ENCODE measurements at places on chromosomes 2 and 18.
A peak's percentile ranks its signal among the peaks of the same experiment; 100 is the strongest.

GRCh38 chr2:27209621-27210401 is 2.0 kb upstream of the ATRAID start:
- DNase-seq = no peak

- DNase-seq = no peak
Observed at GRCh38 chr18:44450226-44450625, 230.5 kb upstream of the SETBP1 start.

GRCh38 chr2:218980735-218981389 is 4.1 kb downstream of the FEV start:
- DNase-seq = no peak

DNA sequence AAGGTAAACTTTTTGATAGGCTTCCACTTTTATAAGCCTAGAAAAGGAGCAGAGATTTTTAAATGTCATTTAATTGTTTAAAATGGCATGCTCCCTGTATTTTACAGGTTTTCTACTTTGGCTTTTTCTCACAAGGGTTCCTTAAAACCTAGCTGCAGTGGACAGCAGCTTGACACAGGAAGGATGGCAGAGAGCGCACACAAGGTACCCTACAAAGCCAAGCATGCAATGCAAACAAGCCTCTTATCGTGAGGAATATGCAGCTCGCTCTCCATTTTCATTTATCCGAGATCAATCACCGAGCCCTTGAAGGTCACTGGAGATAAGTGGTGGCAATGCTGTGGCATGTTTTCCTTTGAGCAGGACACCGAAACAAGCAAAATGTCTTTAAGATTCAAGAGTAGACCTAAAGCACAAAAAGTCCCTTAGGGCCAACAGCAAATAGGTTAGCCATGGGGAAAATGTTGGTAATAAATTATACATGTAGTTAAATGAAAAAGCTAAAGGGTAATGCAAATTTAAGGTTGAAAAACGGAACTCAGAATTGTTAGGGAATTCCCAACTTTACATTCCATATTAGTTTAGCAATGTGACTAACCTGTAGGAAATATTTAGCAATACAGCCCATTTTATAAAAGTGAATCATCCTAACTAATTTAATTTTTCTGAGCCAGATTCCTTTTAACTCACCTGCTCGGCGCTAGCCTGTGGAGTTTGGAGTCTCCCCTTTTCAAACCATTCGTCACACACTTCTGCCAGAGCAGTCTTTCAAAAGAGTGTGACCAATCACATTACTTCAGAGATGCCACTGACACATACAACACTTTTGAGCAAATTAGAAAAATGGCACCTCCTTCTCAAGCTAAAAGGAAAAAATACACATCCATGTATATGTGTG is 337.9 kb upstream of the PKDCC start:
- no peak for DNase-seq

DNA sequence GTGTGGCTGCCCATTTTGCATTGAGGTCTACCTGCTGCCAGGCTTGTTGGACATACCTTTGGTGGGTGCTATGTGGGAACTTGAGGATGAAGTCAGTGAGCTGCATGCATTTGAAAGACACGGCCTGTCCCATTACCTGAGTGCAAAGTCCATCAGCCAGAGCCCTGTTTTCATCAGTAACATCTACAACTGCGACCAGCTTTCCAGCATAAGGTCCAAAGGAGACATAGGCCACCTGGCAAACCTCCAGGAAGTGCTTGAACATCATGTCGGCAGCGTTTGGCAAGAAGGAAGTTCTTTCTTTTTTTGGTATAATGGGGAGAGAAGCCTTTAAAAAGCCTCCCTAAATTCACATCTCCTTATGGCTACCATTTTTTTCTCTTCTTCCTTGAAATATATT is 143.1 kb downstream of the FAM161A start:
- DNase-seq = no peak

DNA sequence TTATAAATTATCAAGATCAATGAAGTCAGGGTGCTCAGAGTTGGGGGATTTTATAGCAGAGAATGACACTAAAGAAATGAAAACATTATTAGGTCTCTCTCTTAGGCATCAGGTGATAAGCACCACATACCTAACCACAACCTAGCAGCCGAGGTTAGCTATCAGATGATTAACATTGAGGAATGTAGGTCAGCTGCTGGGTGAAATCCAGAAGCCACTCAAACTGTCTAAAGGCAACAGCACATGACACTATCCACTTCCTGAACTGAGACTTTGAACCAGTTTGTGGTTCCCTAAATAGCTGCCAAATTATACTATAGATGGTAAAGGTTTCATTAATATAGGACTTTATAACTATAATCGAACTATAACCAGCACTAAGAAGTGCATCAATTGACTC is 4.7 kb downstream of the EPG5 start:
- DNase-seq = no peak

- no peak for DNase-seq
Observed at GRCh38 chr2:130852521-130853115, 15.9 kb downstream of the ARHGEF4 start.

GRCh38 chr2:74573747-74574562 is 19.4 kb downstream of the DOK1 start:
- no peak for DNase-seq

DNA sequence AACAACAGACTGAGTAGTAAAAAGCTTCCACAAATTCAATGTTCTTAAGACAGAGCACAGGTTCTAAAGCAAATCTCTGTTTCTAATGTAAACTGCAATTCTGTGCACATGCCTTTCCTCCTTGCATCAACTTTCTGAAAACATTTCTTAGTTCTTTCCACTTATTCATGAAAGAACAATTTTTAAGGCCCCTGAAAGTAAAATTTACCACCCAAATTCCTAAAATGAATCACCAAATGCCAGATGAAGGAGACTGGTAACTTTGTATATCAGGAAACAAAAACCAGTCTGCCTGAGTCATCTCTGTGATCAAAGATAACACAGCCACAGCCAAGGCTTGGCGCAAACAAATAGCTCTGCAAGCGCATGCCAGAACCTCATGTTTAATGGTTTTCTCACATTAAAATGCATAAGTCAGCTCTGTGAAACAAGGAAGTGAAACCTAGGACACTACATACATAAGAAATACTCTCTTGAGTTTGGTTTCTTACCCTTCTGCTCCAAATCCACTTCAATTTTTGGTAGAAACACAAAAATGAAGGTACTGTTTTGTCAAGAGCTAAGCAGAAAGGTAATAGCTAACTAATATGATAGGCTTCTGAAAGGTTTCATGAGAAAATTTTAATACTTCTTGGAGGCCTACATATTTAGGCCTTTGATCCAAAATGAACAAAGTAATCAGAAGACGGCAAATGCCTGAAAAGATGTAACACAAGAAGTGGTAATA is 169.4 kb downstream of the THADA start:
- no peak for DNase-seq

DNA sequence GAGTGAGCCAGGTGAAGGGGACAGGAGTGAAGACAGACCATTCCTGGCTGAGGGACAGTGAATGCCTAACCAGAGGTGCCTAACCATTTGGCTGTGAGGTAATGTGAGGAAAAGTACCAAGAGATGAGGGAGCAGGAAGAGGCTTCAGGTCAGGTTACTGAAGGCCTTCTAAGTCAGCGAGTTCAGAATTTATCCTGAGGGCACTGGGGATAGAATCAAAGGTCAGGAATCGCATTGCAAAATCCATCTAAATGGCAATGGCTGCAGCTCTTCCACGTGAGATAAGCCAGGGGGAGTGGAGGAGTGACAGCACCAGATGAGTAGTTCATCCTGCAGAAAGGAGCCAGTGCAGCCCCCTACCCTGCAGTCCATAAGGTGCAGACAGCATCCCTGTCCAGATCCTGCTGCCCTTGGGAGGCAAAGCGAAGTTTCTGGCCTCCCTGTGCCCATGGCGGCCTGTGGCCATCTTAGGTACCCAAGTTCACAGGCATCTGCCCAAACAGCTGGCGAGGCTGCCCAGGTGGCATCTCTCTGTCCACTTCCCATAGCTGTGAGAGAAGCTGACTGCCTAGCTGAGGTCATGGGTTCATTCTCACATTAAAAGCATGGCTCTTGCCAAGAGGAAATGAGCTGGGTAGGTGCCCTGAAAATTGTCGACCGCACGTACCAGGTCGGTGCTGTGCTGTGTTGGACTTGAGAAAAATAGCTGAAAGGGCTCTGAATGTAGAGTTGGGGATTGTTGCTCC is 49.5 kb downstream of the CYP27C1 start:
- no peak for DNase-seq

DNA sequence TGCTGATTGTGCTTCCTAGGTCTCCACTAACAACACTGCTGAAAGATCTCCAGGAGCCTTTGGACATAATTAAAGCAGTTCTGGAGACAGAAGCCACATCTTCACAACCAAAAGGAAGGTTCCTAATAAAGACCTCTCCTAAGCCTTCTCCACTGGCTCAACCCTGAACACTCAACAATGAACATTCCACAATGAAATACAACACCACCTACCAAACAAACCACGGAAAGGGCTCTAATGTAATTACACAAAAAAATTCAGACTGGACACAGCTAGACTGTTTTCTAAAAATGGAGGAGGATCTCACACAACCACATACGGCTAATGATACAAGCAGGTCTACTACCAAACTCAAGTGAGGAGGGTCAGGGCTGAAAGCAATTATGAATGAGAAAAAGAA is 43.6 kb downstream of the NOL10 start:
- DNase-seq = no peak

DNA sequence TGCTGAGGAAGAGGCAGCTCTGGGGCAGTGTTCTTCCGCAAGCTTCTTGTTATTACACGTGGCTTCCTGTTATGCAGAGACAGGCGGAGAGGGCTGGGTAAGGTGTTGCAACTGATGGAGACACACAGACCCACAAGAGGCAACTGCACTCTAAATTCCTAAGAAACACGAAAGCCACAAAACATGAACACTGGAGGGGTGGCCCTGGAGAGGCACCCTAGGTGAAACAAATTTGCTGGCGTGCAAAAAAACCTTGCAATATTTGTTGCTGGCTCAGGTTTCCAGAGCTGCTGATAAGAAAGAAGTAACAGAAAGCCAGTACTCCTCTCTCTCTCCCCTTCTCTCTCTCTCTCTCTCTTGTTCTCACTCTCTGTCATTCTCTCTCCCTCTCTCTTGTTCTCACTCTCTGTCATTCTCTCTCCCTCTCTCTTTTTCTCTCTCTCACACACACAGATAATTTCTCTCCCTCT is 31.8 kb downstream of the ARHGAP25 start:
- DNase-seq = peak; percentile 76

GRCh38 chr2:186755066-186755465 is 61.2 kb downstream of the FAM171B start:
- DNase-seq = no peak

DNA sequence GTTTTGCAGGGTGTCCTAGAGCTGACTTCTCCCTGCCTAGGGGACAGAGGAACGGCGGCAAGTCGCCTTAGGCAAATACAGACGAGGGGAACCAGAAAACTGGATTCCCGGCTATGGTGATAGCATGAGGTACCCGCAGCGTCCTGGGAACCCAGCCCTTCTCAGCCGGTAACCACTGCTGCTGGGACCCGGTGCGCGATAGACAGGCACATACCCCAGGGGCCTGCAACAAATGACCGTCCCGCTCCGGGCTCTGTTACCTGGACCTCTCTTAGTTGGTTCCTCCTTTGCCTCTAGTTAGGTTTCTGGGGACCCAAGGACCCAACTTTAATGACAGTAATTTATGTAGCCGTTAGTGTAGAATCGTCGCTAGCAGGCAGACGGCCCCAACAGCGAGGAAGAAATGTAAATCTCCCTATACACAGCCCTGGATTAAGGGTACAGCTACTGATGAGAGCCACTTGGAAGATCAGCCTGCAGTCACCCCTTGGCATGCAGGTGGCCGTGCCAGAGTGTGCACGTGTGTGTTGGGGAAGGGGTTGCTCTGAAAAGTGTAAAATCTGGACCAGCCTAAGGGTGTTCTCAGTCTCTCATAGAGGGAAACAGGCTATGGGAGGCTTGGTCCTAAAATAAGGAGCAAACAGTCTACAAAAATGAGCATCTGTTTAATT is 819 bp upstream of the SERPINE2 start:
- DNase-seq = no peak

- no peak for DNase-seq
Observed at GRCh38 chr2:130380096-130380934, 24.5 kb downstream of the PTPN18 start.

DNA sequence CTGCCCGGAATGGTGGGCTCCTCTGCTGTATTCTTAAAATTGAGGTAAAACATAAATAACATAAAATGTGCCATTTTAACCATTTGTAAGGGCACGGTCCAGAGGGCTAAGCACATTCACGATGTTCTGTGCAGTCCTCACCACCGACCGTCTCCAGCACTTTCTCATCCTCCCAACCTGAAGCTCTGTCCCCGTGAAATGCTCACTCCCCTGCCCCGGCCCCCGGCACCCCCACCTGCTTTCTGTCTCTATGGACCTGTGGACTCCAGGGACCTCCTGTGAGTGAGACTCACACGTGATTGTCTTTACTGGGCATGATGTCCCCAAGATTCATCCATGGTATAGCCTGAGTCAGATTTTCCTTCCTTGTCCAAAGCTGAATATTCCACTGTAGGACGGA is 38.7 kb upstream of the CTDP1 start:
- no peak for DNase-seq
